Panc1 (cell line): ENCODE measurements at places on chromosomes 3 and 15.

- DNase-seq, result no peak
These were observed 605.8 kb upstream of the NAALADL2 start for GRCh38 chr3:174253196-174253823.

DNA sequence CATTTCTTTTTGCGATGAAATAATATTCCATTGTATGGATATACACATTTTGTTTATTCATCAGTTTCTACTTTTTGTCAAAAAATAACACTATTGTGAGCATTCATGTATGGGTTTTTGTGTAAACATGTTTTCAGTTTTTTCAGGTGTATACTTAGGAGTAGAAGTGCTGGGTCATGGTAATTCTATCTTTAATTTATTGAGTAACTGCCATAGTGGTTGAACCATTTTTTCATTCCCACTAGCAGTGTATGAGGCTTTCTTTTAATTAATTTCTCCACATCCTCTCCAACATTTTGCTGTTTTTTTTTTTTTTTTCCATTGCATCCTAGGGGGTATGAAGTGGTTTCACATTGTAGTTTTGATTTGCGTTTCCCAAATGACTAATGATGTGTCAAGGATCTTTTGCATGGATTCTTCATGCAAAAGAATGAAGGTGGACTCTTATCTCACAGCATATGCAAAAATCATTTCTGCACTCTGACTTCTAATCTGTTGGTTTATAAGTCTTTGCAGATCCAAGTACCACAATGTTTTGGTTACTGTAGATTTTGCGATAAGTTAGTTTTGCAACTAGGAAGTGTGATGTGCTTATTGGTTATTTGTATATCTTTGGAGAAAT, 12.6 kb downstream of the ATP2C1 start:
- DNase-seq, result no peak

GRCh38 chr15:45904019-45904418, 269.2 kb downstream of the SQOR start:
- no peak for DNase-seq

GRCh38 chr15:85955501-85956391, 123.9 kb upstream of the AGBL1 start:
- no peak for DNase-seq
